ENCODE measurements at places on chromosomes 11 and 22.

- DNase-seq, result no peak
Measured at GRCh38 chr22:47927648-47928210, 1165.3 kb downstream of the TBC1D22A start.

- no peak for DNase-seq
Measured at GRCh38 chr11:98701541-98701940, 319.2 kb upstream of the CNTN5 start.

- no peak for DNase-seq
Measured at GRCh38 chr11:104094576-104094975, 58.1 kb downstream of the DDI1 start.

DNA sequence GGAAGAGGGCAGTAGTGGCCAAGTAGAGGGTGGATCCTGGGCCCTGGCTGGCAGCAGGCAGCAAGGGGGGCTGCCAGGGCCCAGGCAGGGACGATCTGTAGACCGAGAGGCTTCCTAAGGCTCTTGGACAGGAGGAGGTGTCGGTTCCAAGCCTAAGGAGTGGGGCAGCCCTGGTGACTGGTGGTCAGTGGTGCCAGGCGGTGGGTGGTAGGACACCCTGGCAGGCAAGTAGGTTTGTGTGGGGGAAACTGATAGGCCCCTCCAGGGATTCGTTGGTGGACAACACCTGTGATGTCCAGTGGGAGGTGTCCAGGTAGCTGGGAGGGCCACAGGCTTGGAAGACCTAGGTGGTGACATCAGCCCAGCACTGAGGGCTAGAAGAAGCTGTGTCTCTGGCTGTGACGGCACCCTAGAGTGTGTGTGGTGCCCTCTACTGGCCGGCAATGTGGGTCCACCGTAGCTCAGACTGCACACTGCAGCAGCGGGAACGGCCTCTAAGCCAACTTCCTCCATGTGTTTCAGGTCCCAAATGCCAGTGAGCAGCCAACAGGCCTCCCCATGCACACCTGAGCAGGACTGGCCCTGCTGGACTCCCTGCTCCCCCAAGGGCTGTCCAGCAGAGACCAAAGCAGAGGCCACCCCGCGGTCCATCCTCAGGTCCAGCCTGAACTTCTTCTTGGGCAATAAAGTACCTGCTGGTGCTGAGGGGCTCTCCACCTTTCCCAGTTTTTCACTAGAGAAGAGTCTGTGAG lies 9.4 kb upstream of the SAMM50 start:
- DNase-seq, result no peak

DNA sequence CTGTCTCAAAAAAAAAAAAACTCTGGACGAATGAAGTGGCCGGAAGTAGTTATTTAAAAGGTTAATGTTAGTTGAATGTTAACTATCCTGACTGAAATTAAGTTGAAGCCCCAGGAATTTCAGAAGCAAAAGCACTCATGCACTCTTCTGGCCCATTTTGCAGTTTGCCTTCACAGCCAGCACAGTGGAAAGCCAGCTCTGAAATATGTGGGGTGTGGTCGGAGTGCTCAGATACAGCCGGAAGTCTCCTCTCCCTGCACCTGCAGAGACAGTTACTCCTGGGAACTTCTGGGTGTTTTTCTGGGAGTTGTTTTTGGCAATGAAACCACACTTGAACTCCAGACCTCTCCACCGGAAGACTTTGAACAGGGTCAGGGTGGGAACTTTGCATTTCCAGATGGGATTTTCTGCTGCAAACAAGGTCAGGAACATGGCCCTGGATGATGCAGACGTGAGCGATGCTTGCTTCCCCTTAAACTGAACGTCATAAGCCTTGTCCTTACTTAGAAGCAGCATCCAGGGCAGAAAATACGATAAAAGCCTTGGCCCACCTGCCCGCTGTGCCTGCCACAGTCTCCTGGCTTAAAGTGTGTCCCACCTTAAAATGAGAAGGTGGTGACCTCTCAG lies 21.5 kb upstream of the CABP2 start:
- no peak for DNase-seq

- no peak for DNase-seq
Measured at GRCh38 chr11:2954263-2954662, 25.0 kb upstream of the PHLDA2 start.

DNA sequence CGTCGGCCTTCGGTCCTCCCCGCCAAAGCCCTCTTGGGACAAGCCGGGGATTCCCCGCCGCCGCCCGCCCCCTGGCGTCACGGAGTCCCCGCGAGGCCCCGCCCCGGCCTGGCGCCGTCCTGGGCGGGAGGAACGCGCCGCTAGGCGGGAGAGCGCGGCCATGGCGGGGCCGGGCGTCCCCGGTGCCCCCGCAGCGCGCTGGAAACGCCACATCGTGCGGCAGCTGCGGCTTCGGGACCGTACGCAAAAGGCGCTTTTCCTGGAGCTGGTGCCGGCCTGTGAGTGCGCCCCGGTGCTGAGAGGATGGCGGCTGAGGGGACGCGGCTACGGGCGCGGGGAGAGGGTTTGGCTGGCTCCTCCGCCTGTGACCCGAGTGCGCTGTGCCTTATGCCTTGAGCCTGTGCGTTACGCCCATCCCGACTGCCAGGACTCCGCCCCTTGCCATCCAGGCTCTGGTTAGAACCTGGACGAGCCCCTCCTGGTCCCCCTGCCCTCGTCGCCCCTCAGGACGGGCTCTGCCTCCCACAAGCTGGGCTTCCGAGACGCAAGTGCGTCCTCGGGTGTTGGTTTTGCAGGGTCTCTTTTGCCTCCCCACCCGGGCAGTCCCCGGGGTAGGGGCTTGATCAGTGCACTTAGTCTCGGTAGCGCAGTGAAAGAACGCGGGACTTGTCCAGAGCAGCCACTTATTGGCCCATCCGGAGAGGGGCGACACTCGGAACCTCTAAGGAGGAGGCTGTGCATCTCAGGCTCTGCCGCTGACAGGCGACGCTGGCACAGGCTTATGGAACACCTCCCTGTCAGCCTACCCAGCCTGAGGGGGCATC lies at the start of gene ATG16L2:
ATG16L2 (plus strand) TSS at position 126 of the 824 bp plus-strand sequence; CDS start at position 161, 35 bp downstream.
- DNase-seq, result peak; percentile 62

GRCh38 chr11:9138133-9138453 lies 46.7 kb upstream of the SCUBE2 start:
- no peak for DNase-seq

DNA sequence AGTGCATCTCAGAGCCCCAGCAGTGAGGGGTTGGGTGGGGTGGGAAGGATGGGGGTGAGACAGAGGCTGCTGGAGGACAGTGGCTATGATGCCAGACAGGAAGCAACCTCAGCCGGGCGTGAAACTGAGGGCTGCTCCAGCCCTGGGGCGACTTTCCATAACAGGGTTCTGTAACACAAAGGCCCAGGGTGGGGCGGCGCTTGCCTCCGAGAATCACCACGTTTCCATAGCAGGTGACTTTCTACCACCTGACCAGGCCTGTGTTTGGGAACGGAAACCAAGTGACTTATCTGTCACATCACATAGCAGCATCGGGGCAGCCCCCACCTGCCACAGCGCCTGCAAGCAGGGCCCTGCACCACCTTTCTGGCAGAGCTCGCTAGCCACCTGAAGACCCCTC lies 85.8 kb downstream of the TRMU start:
- no peak for DNase-seq

- DNase-seq, result peak; percentile 96
Measured at GRCh38 chr11:126392633-126393013, 37.1 kb downstream of the ST3GAL4 start.

DNA sequence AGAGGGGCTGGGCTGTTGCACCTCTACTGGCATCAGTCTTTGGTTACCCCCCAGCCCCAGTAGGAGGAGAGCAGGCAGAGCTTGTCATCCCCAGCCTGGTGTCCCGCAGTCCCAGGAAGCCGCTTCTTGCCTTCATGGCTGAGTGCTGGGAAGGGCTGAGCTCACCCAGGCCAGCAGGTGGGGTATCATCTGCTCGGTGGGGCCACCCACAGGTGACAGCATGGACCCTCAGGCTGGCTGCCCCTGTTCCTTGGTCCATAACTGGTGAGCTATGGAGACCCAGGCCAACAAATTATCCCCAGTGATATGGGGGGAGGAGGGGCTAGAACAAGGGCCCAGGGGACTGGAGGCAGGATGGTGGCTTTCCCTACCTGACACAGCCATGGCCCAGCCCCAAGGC lies 6.5 kb upstream of the RHOD start:
- no peak for DNase-seq
